ENCODE measurements at places on chromosomes 12 and 14.
A peak's percentile ranks its signal among the peaks of the same experiment; 100 is the strongest.

DNA sequence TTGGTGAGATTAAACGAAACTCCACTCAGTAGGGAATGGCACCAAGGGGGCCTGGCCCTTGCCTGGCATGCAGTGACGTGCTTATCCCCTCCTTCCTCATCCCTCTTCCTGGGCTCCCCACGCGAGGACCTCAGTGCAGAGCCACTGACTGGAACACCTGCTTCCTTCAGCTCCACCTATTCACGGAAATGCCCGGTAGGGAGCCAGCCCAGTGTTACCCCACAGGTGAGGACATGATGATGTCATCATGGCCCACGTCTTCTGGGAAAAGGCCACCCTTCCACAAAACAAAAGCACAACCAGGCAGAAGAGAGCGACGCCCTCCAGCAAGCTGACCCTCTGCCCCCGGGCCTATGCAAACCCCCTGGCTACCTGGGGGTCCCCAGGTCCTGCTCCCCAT, 42.1 kb downstream of the CCDC85C start:
- DNase-seq: no peak

GRCh38 chr14:22822571-22823098, 7.1 kb upstream of the MRPL52 start:
- DNase-seq: peak; percentile 88

DNA sequence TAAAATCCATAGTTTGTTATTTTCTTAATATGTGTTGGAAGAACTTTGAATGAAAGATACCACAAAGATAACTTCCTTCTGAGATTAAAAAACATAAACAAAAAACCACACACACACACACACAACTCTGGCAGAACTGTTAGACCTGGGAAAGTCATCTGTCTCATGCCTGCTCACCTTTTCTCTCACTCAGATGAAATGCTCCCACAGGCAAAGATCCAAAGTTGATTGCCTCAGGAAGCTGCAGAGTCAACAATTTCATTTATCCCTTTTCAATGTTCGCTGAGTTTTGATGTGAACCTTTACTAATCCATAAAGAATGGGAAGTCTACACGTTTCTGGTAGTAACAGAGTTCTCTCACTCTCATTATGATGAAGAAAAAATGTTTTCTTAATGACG, 112.0 kb downstream of the DENND5B start:
- DNase-seq: no peak

DNA sequence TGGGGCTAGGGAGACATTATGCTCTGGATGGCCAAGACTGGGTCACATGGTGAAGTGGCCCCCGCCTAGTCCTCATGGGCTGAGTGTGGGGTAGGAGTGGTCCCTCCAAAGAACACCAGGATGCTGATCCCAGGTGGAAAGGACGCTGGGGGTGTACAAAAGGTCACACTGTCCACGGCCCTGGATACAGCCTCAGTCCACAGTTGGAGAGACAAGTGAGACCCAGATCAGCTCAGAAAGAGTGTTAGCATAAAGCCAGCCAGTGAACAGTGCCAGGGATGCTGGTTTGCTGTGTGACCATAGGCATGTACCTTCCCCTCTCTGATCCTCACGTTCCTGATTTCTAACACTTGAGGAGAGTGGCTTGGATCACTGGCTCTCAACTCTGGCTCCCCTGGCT, 13.4 kb upstream of the OAS2 start:
- DNase-seq: no peak

All from A549 (cell line).